ENCODE measurements at places on chromosomes 6 and 20.
A peak's percentile ranks its signal among the peaks of the same experiment; 100 is the strongest.

GRCh38 chr6:28400122-28400451, 540 bp upstream of the ZSCAN12 start:
- no peak for DNase-seq

DNA sequence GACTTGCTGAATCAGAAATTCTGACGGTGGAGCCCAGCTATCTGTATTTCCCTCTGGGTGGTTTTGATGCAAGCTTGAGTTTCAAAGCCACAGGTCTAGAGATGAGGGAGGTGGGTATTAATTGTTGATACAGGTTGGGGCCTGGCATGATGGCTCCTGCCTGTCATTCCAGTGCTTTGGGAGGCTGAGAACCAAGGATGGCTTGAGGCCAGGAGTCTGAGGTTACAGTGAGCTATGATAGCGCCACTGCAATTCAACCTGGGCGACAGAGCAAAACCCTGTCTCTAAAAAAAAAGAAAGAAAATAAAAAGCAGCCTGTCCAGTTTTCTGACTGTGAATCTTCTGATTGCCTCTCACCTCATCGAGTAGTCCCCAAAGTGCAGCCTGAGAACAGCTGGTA, 184.8 kb upstream of the SASH1 start:
- no peak for DNase-seq

- no peak for DNase-seq
Measured at GRCh38 chr6:20704325-20705025, 170.2 kb downstream of the CDKAL1 start.

DNA sequence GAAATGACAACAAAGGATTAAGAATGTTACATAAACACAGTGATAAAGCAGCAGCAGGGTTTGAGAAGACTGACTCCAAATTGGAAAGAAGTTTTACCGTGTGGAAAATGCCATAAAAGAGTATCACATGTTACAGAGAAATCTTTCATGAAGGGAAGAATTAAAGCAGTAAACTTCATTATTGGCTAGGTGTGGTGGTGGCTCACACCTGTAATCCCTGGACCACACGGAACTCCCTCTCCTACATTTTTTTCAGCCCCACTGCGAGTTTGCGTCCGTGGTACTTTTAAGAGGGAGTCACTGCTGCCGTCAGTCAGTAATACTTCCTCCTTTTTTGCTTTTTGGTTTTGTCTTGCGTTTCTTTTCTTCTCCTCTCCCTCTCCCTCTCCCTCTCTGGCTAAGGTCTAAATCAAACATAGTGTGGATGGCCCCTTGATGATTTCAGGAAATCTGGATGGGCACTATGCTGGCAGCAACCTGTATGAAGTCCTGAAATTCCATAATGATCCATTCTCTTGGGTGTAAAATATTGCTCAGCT, 112.3 kb downstream of the MAN1A1 start:
- no peak for DNase-seq

- DNase-seq: no peak
Measured at GRCh38 chr6:139778106-139778505, 403.7 kb upstream of the CITED2 start.

- peak; percentile 52 for DNase-seq
Measured at GRCh38 chr20:8153281-8153908, 21.3 kb downstream of the PLCB1 start.

GRCh38 chr6:100693249-100693927, 187.7 kb downstream of the ASCC3 start:
- no peak for DNase-seq

DNA sequence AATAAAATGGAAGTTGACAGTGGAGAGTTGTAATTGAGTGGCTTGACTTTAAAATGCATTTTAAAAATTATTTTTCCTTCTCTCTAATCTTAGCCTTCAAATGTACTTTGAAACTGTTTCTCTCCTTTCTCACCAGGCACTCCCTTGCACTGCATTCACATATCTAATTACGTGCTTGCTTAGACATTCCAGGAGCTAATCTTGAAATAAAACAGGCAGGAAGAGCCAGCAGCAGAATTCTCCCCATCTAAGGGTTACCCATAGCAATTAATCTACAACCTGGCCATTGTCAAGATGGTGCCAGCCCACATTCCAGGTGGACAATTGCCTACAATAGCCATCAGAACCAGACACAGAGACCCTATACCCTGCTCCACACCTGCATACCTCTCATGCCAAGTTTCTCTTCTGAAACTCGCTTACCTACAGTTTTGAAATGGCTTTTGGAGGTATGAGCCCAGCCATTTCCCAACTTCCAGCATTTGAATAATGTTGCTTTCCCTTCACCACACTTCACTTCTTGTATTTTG, 167.6 kb upstream of the GJE1 start:
- no peak for DNase-seq

GRCh38 chr20:7437311-7437710, 502.9 kb downstream of the HAO1 start:
- DNase-seq: no peak

DNA sequence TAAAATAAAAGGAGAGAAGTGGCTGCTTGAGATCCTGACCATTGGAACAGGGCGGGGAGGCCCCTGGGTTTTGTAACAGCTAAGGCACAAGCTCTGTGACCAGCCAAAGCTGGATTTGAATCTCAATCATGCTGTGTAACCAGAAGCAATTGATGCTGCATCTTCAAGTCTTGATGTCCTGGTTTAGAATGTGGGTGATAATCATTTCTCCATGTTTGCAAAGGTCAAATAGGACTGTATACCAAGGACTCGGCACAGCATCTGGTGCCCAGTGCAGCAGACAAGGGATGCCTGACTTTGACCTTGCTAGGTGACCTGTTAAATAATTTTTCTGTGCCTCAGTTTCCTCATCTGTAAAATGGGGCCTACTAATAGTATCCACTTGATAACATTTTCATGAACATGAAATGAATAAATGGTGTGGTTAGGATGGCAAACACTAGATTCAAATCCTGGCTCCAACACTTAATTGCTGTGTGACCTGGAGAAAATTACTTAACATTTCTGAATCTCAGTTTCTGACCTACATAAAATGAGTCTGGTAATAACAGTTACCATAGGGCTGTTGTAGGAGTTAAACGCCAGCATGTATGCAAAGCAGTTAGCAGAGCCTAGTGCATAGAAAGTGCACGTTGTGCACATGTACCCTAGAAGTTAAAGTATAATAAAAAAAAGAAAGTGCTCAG, 46.3 kb upstream of the BCAS1 start:
- DNase-seq: no peak

GRCh38 chr6:41097467-41098090, 24.8 kb downstream of the NFYA start:
- DNase-seq: no peak

GRCh38 chr6:150877928-150878327, 12.4 kb downstream of the MTHFD1L start:
- DNase-seq: no peak

GRCh38 chr20:10604865-10605440, 68.8 kb downstream of the JAG1 start:
- DNase-seq: no peak

DNA sequence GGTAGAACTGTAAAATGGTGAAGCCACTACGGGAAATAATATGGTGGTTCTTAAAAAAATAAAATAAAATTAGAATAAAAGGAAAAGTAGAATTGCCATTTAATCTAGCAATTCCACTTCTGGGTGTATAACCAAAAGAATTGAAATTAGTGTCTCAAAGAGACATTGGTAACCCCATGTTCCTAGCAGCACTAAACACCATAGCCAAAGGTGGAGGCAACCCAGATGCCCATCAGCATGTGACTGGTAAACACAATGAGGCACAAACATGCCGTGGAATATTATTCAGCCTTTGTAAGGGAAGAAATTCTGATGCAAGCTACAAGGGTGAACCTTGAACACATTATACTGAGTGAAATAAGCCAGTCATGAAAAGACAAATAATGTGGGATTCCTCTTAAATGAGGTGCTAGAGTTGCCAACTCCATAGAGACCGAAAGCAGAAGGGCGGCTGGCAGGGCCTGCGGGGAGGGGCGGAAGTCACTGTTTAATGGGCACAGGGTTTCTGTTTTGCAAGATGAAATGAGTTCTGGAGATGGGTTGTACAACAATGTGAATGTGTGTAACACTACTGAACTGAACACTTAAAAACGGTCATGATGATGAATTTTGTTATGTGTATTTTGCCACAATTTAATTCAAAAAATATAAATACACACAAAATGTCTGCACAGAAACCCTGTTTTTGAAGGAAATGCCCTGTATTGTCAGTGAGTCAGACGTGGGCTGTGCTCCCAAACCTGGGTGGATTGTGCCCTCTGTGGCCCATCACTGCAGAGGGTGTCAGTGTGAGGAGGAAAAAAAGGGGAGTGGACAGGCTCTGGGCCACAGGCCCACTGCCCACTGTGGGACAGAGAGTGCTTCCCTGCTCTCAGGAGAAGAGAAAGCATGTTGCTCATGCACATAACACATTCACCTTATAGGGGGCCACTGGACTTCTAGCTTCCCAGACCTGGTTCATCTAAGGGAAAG, 49.6 kb upstream of the CD93 start:
- no peak for DNase-seq

GRCh38 chr6:26053992-26054780, 33.0 kb upstream of the HFE start:
- no peak for DNase-seq

DNA sequence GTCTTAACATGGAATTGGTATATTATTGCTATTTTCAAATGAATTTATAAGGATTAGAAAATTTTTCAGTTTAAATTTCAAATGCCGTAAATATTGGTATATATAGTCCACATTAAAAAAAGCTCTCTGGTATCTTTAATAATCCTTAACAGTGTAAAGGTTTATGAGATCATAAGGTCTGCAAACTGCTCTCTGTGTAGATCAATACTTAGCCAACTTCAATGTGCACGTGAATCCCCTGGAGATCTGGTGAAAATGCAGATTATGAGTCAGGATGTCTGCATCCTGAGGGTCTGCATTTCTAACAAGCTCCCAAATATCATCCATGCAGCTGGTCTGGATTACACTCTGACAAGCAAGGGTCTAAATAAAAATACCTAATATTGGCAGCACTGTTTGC, 43.5 kb downstream of the LAMA4 start:
- DNase-seq: no peak

- no peak for DNase-seq
Measured at GRCh38 chr6:104642871-104643270, 216.8 kb downstream of the HACE1 start.
